ENCODE measurements at places on chromosomes 11 and 22.
A peak's percentile ranks its signal among the peaks of the same experiment; 100 is the strongest.

DNA sequence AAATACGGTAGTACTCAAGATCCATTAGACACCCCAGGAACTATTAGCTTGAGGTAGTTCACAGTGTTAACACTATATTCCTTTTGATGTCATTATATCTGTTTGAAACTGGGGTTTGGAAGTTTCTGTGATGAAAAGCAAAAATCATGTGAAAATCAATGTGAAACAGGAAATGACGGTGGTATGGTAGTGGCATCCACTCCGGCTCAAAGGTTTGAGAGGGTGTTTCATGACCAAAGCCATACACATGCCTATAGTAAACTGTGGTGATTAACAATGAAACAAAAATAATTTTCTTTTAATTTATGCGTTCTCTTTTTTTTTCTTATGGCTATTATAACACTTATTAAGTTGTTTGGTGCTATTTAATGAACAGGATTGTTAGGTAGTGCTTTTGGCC is 10.9 kb downstream of the RAB38 start:
- DNase-seq, result no peak

- DNase-seq, result peak; percentile 72
Observed at GRCh38 chr11:63705526-63705925, 24.2 kb downstream of the RTN3 start.

- DNase-seq, result no peak
Observed at GRCh38 chr11:68503792-68504191, 43.2 kb downstream of the PPP6R3 start.

GRCh38 chr11:63945477-63946163 is 6.8 kb downstream of the NAA40 start:
- DNase-seq, result peak; percentile 84

GRCh38 chr22:22848364-22848866 is 39.2 kb upstream of the IGLL5 start:
- peak; percentile 21 for DNase-seq

DNA sequence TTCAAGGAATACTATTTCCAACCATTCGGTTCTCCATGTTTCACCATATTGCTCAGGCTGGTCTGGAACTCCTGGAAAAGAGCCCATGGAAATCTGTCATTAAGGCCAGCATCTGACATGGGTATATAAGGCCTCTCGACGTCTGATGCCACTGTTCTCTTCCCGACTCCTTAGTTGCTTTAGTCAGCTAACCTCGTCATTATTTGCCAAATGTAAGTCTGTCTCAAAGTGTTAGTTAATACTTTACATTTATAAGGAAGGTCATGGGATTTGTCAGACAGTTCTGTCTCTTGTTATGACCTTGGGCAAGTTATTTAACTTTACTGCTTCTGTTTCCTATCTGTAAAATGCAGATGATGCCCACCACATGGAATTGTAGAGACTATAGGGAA is 1.6 kb downstream of the MRPL48 start:
- DNase-seq, result no peak

GRCh38 chr11:26834601-26835000 is 112.7 kb upstream of the SLC5A12 start:
- DNase-seq, result no peak

GRCh38 chr22:26697151-26697550 is 39.8 kb downstream of the MIAT start:
- DNase-seq, result no peak

GRCh38 chr22:26359156-26359555 is 69.9 kb upstream of the ASPHD2 start:
- no peak for DNase-seq

DNA sequence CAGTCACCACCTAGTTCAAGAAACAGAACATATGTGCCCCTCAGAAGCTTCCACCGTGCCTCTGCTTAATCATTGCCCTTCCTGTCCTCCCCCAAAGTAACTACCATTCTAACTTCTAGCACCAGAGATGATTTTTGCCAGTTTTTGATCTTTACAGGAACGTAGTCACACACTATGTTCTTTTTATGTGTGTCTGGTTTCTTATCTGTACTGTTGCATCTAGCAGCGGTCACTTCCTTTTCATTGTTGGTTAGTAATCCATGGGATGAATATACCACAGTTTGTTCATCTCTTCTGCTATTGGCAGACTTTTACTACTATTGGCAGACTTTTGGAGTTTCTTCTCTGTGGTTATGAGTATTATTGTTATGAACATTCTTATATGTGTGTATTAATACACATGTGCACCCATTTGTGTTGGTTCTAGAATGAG is 34.6 kb downstream of the SPECC1L start:
- DNase-seq, result no peak

- no peak for DNase-seq
Observed at GRCh38 chr11:13963949-13964770, 1.6 kb downstream of the SPON1 start.

DNA sequence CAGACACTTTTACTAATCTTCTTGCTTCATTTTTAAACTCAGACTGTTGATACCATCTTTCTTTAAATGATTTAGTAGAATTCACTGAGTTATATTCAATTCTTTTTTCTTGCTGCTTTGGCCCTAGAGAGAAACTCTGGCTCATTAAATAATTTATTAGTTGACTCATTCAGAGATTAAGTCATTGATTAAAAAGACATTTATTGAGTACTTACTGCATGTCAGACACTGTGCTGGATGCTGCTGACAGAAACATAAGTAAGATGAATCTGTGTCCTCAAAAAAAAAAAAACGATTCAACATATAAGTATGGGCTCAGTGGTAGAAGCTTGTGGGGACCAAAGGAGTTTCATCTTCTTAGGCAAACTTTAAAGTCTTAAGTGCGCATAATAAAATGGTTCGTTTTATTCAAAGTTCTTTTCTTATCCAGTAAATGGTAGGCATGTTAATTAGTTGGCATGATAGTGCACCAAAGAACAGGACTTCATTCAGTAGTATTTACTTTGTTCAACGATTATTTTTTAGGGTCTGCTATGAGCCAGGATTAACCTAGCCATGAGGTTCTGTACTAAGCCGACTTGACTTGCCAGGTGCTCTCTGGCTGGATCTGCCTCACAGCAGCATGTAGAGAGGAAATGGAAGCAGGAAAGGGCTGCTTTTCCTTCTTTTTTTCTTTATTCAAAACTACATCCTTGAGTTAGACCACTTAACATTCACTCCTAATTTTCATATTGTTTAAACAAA is 281.0 kb upstream of the CTSC start:
- DNase-seq, result no peak

GRCh38 chr11:62553080-62553838 is 6.7 kb upstream of the AHNAK start:
- DNase-seq, result no peak

DNA sequence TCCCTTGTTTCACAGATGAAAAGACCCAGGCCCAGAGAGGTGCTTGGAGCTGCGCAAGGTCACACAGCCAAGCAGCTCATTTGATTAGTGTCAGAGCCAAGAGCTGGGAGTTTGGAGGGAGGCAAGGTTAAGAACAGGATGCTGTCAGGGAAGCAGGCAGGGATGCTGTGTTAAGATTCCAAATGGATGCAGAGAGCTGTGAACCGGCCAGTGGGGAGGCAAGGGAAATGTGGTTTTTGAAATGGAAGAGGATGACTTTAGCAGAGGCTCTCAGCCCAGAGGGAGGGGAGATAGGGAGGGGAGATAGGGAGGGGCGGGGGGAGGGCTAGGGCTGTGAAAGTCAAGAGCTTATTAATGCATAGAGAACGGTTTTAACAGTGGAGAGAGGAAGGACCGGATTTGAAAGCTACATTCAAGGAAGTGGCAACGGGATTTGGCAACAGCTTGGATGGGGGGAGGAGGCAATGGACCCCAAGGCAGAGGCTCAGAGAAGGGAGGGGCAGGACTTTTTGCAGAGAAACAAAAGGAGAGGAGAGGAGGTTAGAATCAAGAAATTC is 13.0 kb downstream of the RTN4RL2 start:
- DNase-seq, result no peak

GRCh38 chr11:6405052-6405667 is 13.7 kb downstream of the APBB1 start:
- peak; percentile 70 for DNase-seq

- DNase-seq, result no peak
Observed at GRCh38 chr22:27146866-27147633, 489.7 kb downstream of the MIAT start.

GRCh38 chr22:45485261-45485660 is 17.4 kb upstream of the FBLN1 start:
- no peak for DNase-seq

DNA sequence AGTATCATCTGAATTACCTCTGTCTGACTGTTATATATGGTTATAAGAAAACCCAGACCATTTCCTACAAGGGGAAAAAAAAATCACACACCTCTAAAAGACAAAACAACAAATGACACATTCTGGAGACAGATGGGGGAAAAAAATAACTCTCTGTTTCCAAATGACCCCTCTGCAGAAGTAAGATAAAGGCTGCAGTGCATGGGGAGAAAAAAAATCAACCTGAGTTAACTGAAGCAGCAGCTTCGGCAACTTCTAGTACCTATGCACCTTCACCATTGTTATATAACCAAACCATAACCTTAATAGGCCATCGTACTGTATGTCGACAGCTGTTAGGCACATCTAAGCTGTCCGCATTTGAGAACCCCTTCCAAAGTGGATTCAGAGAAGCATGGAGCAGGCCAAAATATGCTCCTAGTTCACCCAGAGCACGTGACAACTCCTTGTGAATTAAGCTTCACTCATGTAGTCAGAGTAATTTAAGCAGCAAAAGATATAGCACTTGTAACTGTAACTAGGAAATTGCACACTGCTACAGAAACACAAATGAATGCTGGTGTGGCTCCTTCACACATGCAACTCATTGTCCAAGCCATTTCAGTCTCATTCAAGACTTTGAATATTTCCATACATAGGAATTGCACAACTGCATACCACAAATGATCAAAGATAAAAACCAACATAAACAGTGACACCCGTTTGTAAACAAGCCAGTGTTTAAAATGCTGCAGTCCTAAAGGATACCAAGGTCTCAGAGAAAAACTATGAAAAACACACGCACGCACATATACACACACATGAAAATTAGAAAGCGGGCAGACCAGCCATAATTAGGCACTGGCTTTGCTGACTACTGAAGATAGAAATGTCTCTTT is 2.7 kb downstream of the SIK3 start:
- no peak for DNase-seq

GRCh38 chr11:59283825-59284772 is 71.4 kb upstream of the MPEG1 start:
- DNase-seq, result peak; percentile 52

DNA sequence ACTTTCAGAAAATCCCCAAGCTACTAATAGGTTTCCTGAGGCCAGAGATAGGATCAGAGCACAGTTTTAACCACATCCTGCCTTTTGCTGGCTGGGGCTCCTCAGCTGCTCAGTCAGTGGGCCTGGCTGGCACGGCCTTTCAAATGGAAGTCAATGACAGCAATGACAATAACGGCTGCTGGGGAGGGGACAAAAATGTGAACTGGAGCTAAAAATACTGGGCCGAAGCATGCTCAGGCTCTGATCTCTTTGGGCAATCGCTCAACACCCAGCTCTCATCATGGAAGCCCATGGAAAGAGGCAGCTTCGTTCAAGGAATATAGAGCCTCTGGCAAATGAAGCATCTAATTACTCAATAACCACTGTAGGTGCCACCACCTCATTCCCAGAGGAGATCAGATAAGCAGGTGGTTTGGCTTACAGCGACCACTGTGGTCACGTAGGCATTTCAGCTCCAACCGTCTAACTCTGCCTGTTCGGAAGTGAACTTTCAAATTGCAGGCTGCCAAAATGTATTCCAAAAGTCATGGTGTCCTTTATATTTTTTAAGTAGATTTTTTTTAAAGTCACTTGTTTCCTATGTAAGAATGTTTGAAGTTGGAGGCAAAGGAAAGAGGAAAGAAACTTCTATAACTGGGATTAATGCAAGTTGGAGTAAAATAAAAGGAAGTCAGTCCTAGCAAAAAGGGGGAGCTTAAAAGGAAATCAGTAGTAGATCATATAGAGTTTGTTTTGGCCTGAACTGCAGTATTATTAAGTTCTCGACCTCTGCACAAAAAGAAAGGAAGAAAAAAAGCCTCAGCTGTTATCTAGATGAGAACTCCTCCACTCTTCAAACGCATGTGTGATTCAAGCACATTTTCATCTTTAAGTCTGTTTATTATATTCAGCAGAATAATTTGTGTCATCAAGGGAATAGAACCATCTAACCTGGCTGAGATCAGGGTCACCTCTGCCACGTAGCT is 14.1 kb downstream of the WT1 start:
- DNase-seq, result no peak

- DNase-seq, result no peak
Observed at GRCh38 chr11:15772547-15772946, 583.8 kb downstream of the SOX6 start.

DNA sequence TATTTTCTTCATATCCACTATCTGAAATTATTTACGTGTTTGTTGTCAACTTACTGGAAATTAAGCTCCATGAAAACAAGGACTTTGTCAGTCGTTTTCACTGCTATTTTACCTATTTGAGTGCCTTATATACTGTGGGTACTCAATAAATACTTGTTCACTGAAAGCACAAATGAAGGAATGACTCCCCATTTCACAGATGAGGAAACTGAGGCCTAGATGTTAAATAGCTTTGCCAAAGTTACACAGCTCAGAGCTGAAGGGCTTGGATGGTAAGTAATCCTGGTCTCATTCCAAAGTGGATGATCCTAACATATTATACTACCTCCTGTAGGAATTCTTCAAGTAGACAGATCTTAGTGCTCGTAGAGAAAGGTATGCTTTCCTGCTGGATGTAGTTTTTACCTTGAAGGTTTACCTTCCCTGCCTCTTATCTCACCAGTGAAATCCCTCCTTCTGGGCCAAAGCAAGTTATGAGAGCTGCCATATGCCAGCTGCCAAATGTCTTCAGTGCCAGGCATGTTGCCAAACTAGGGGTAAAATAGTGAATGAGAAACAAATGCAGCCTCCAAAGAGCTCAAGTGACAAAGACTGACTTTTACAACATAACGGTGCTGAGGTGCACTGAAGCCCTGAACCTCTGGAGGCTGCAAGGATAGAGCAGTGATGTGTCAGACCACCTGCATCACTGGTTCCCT is 129.7 kb downstream of the TRIM44 start:
- DNase-seq, result no peak

DNA sequence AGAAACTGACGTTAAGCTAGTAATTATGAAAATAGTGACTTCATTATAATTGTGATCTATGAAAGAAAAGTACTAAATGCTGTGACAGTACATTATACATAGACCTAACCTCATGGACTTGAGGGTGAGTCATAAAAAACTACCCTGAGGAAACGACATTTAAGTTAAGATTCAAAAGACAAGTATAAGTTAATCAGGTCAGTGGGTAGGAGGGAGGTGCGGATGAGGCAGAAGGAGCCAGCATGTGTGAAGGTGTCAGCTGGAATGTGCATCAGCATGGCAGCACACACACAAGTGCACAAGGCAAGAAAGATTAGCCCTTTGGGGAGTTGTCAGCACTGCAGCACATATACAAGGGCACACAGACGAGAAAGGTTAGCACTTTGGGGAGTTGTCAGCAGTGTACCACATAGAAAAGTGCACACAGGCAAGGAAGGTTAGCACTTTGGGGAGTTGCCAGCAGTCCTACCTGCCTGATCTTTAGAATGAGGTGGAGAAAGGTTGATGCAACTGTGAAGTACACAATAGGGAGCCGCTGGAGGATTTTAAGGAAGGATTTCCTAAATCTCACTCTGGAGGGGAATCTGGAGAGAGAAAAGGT is 31.6 kb upstream of the CAVIN3 start:
- DNase-seq, result no peak
